ENCODE measurements at places on chromosomes 4 and X.
A peak's percentile ranks its signal among the peaks of the same experiment; 100 is the strongest.

DNA sequence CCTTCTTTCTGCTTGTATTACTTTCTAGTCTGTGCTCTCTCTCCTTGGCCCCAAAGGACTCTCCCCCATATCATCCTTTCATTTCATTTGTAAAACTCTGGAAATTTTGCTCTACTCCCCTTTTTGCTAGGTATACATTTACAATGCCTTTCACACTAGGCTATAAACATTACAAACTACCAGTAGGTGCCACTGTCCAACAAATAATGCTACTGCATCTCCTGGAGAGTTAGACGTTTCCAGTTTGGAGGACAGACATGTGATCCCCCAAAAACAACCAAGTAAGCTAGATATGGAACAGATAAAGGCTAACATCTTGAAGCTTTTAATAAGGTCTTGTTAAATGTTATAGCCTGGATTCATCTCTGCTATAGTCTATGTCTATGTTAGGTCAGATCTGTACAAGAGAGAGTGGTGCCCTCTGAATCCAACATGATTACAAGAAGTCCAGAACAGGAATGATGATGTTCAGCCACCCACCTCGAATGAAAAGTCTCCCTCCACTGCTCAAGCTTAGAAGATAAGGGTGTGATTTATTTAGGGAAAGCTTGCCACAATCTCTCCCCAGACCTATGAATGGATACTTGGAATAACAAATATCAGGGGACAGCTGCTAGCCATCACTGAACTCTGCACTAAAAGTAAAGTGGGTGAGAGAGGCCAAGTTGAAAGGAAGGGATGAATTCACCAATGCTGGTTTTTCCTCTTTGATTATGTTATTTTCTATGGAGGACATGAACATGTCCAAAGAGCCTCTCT is 14.3 kb downstream of the CBR4 start:
- H3K27me3 ChIP-seq = no peaks in the 10 kb centered on the region
- peaks cover 27% of the 10 kb centered on the region for H3K4me1 ChIP-seq
- peaks cover 64% of the 10 kb centered on the region for H3K36me3 ChIP-seq
- DNase-seq = no peak
- peak overlapping the region; percentile 4 for H3K27ac ChIP-seq
- no peak overlapping the region for H3K4me3 ChIP-seq

DNA sequence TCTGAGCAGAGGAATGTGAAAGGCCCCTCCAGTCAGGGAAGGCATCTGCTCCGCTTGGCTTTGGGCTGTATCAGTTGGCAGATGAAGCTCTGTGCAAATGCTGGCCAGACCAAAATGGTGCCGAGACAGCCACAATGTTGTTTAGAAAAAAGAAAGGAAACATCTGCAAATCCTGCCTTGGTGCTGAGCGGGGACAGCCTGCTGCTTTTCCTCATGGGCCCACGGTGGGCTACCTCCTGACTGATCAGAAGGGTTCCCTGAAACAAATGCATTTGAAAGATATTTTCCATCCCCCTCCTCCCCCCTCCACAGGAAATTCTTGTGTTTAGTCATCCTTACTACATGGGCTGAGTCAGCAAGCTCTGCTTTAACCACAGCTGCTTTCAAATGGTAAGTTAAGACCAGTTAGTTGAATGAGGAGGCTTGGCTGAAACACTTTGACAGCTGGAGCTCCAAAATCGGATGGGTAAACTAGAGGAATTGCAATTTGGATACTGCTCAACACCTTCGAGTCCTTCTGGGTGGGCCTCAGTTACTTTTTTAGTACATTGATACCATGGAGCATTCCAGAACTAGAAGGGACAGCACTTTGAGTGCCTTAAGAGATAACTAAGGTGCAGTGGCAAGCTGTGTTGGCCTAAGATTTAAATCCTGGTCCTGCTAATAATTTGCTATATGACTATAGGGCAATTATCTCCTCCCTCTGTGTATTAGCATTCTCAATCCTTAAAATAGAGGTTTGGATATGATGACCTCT is 36.0 kb downstream of the PLAC1 start:
- H3K27me3 ChIP-seq = peaks cover 4% of the 10 kb centered on the region
- peak overlapping the region; percentile 35 for H3K27ac ChIP-seq
- no peak overlapping the region for H3K4me3 ChIP-seq
- H3K36me3 ChIP-seq = no peaks in the 10 kb centered on the region
- H3K4me1 ChIP-seq = peaks cover 17% of the 10 kb centered on the region

- no peaks in the 10 kb centered on the region for H3K27me3 ChIP-seq
- H3K36me3 ChIP-seq = peaks cover 16% of the 10 kb centered on the region
- H3K27ac ChIP-seq = peak overlapping the region; percentile 98
- peaks cover 46% of the 10 kb centered on the region for H3K4me1 ChIP-seq
Measured at GRCh38 chr4:145178740-145179280, 1.6 kb downstream of the OTUD4 start.

DNA sequence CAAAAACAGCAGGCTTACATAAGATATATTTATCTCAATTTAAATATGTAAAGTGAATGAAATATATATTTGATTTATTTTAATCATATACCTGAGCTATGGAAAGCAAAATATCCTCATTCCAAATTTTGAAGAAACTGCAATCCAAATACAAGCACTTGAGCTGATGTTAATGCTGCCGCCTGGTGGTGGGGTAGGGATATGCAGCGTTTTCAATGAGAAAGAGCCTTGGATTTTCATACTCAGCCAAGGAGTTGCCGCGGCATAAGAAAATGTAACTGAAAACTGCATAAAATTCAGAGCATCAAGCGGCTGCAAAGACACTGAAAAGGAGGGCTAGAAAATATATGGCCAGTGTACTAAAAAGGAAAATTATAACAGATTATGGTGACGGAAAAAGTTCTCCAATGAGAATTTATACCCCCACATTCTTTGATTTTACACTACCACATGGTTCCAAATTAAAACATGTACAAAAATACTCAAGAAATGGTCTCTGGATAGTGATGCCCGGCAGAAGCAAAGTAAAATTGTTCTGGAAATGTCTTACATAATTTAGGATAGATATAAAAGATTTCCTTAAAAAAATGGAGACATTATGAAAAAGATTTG is 660.3 kb upstream of the PITX2 start:
- peak; percentile 77 for DNase-seq
- no peaks in the 10 kb centered on the region for H3K36me3 ChIP-seq
- H3K27me3 ChIP-seq = peaks cover 19% of the 10 kb centered on the region
- no peaks in the 10 kb centered on the region for H3K4me1 ChIP-seq
- H3K27ac ChIP-seq = no peak overlapping the region

DNA sequence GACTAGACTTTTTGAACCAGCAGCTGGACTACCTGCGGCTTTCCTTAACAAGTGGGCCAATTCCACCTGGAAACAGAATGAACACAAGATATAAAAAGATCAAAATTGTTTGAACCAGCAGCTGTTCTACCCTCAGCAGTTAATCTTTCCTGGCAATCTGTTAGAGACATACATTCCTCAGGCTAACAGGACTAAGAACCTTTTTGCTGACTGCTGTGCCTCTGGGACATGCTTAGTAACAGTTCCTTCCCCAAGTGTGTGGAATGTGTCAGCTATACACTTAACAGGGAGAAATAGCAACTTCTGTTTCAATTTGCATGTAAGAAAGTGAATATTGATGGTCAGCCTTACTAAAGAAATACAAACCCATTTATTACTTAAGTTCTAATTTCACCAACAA is 554.4 kb downstream of the ARAP2 start:
- no peaks in the 10 kb centered on the region for H3K36me3 ChIP-seq
- H3K4me3 ChIP-seq = no peak overlapping the region
- no peak for DNase-seq
- no peaks in the 10 kb centered on the region for H3K4me1 ChIP-seq
- no peak overlapping the region for H3K27ac ChIP-seq

DNA sequence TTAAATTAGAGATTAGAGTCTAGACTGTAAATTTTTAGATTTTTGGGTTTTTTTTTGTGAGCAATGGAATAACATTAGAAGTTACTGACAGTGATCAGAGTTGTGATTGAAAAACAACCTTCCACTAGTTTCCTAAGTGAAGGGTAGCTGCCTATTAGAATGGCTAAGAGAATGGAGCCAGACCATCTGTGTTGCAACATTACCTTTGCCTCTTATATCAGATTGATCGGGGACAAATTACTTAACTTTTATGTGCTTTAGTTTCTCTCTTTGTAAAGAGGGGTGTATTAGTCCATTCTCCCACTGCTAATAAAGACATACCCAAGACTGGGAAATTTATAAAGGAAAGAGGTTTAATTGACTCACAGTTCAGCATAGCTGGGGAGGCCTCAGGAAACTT is 12.5 kb upstream of the PI4K2B start:
- no peak overlapping the region for H3K4me3 ChIP-seq
- H3K27me3 ChIP-seq = peaks cover 3% of the 10 kb centered on the region
- peaks cover 13% of the 10 kb centered on the region for H3K36me3 ChIP-seq

- no peaks in the 10 kb centered on the region for H3K4me1 ChIP-seq
- H3K27ac ChIP-seq = no peak overlapping the region
Measured at GRCh38 chrX:37407736-37408135, 58.6 kb downstream of the PRRG1 start.

DNA sequence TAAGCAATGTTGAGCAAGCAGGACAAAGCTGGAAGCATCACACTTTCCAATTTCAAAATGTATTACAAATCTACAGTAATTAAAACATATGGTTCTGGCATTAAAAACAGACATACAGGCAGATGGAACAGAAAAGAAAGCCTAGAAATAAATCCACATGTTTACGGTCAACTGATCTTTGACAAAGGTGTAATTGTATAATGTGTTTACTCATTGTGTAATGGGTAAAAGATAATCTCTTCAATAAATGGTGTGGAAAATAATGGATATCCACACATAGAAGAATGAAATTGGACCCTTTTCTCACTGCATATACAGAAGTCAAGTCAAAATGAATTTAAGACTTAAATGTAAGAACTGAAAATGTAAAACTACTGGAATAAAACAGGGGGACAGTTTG is 394.2 kb downstream of the ANKRD50 start:
- peaks cover 3% of the 10 kb centered on the region for H3K27me3 ChIP-seq
- peaks cover 9% of the 10 kb centered on the region for H3K4me1 ChIP-seq
- DNase-seq = no peak
- no peak overlapping the region for H3K27ac ChIP-seq

- H3K27ac ChIP-seq = no peak overlapping the region
- peaks cover 19% of the 10 kb centered on the region for H3K4me1 ChIP-seq
- DNase-seq = peak; percentile 9
- peaks cover 3% of the 10 kb centered on the region for H3K36me3 ChIP-seq
- peaks cover 5% of the 10 kb centered on the region for H3K27me3 ChIP-seq
- H3K4me3 ChIP-seq = no peak overlapping the region
Measured at GRCh38 chr4:84529169-84529751, 30.2 kb upstream of the NKX6-1 start.

- no peak for DNase-seq
- no peak overlapping the region for H3K4me3 ChIP-seq
- H3K4me1 ChIP-seq = no peaks in the 10 kb centered on the region
- no peak overlapping the region for H3K27ac ChIP-seq
- no peaks in the 10 kb centered on the region for H3K36me3 ChIP-seq
Measured at GRCh38 chr4:103982454-103982853, 262.7 kb upstream of the TACR3 start.

- DNase-seq = no peak
- H3K4me1 ChIP-seq = no peaks in the 10 kb centered on the region
- no peaks in the 10 kb centered on the region for H3K27me3 ChIP-seq
- H3K27ac ChIP-seq = no peak overlapping the region
Measured at GRCh38 chr4:140944572-140944971, 188.4 kb upstream of the TBC1D9 start.

GRCh38 chrX:109049416-109049815 is 313.1 kb upstream of the IRS4 start:
- no peak for DNase-seq
- H3K27me3 ChIP-seq = peaks cover 2% of the 10 kb centered on the region
- no peak overlapping the region for H3K4me3 ChIP-seq
- H3K36me3 ChIP-seq = no peaks in the 10 kb centered on the region
- H3K27ac ChIP-seq = no peak overlapping the region
- H3K4me1 ChIP-seq = no peaks in the 10 kb centered on the region

- no peaks in the 10 kb centered on the region for H3K36me3 ChIP-seq
- peak overlapping the region; percentile 70 for H3K27ac ChIP-seq
- DNase-seq = peak; percentile 6
Measured at GRCh38 chr4:113112338-113112978, 63.0 kb downstream of the ANK2 start.

DNA sequence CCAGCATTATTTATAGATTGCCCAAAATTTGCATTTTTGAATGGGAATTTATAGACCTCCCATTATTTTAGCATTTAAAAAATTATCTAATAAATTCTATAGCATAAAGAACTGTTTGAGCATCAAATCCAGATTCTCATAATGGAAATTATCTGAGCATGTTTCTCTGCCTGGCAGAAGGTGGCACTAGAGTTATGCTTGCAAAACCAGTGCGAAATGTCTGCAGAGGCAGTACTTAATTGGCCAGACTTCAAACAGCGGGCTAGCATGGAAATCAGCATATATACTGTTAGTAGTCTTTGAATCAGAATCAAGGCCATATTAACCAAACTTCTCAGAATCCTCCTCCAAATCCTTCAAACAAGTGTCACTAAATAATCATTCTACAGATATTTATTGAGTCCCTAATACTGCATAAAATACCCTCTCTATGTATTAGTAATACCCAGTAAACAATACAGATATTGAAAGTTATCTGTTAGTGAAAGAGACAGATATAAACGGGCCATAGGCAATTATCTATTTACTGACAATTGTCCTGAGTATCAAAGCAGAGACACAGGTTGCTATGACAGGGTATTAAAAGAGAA is 78.7 kb upstream of the DCLK2 start:
- H3K27me3 ChIP-seq = peaks cover 5% of the 10 kb centered on the region
- H3K4me1 ChIP-seq = peaks cover 25% of the 10 kb centered on the region
- DNase-seq = peak; percentile 15
- H3K27ac ChIP-seq = no peak overlapping the region
- H3K4me3 ChIP-seq = no peak overlapping the region

DNA sequence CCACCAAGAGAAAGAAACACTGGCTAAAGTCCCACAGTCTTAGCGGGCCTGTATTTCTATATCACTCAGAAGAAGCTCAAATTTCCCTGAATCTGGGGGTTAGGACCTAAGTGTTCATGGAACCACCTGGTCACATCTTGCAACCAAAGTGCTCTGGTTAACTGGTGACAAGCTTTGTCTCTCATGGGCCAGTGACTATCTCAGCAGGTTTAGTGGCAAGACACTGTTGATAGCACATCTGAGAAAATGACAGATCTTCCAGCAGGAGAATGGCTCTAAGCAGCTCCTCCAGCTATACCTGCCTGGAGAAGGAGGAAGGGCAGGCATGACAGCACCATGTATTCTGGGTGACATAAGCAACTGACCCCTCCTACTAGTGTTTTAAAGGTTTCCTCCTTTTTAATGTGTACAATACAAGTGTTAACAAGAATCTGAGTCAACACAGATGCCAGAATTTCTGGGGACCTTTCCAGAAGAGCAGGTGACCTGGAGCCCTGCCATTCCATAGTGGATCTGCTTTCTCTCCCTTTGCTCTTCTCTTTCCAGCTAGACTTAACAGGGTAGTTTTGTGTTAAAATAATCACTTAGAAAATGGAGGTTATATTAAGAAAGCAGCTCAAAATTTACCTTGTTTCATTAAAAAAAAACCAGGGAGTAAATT is 17.3 kb upstream of the QRFPR start:
- H3K4me1 ChIP-seq = no peaks in the 10 kb centered on the region
- H3K27me3 ChIP-seq = peaks cover 4% of the 10 kb centered on the region
- no peak overlapping the region for H3K27ac ChIP-seq

DNA sequence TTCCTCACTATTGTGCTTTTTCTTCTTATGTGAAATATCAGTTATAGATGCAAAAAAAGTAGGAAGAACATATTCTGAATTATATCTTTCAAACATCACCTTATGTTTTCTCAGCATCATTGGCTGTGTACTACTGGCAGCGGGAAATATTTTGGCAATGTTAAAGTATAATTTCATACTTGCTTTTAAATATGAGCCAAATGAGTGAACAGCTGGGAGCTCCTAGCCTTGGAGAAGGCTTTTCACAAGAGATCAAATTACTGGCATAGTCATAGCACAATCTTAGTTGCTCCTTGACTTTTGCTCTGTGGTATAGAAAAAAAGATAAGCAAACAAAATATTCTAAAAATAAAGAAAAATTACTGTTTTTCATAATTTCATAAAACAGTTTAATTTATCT is 1575.8 kb upstream of the PABPC4L start:
- no peak for DNase-seq
- no peaks in the 10 kb centered on the region for H3K4me1 ChIP-seq
- H3K27ac ChIP-seq = no peak overlapping the region
- H3K36me3 ChIP-seq = no peaks in the 10 kb centered on the region

Measured in nephron progenitor cell (in vitro differentiated cells).